ENCODE measurements at places on chromosomes 12 and 14. TPM values are rescaled to one million over a fixed set of nuclear protein-coding genes. Genes with fewer than 3 reads are reported as not detected.
A peak's percentile ranks its signal among the peaks of the same experiment; 100 is the strongest.

The STAC3 gene
- 5.3 TPM for total RNA-seq

The EML1 gene
- total RNA-seq, result not detected

- H3K27me3 ChIP-seq, result no peaks in the 10 kb centered on the region
- H3K27ac ChIP-seq, result no peak overlapping the region
- H3K36me3 ChIP-seq, result peaks cover 30% of the 10 kb centered on the region
- no peaks in the 10 kb centered on the region for H3K4me1 ChIP-seq
- no peak overlapping the region for H3K4me3 ChIP-seq
Observed at GRCh38 chr12:116726694-116727093, 11.2 kb downstream of the SPRING1 start.

The DLGAP5 gene
- total RNA-seq, result not detected

The BBOF1 gene
- total RNA-seq, result 3.4 TPM

The RPL41 gene
- total RNA-seq, result 4,738 TPM

DNA sequence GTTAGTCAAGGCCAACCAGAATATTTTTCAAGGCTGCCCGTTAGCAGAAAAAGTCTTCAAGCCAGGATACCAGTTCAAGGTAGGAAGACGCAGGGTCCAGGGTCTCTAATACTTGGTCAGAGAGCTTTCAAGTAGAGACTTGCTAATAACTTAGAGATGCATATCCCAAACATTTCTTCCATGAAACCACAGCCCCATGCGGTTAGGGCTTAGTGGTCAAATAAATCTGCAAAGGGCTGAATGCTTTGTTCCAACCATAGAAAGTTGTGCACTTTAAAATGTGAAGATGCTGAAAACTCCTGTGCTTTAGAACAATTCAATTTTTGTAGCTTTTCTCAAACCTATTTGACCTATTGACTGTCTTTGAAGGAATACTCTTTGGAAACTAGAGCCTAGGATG, 208.9 kb downstream of the PIK3C2G start:
- no peaks in the 10 kb centered on the region for H3K4me1 ChIP-seq
- DNase-seq, result no peak
- H3K4me3 ChIP-seq, result no peak overlapping the region
- H3K36me3 ChIP-seq, result no peaks in the 10 kb centered on the region
- no peak overlapping the region for H3K27ac ChIP-seq

The ACVRL1 gene
- not detected for total RNA-seq

The LALBA gene
- not detected for total RNA-seq

- no peak overlapping the region for H3K27ac ChIP-seq
- H3K27me3 ChIP-seq, result no peaks in the 10 kb centered on the region
- no peaks in the 10 kb centered on the region for H3K4me1 ChIP-seq
- peaks cover 2% of the 10 kb centered on the region for H3K36me3 ChIP-seq
- no peak for DNase-seq
- no peak overlapping the region for H3K4me3 ChIP-seq
Observed at GRCh38 chr12:26740991-26741390, 92.0 kb downstream of the ITPR2 start.

The PNP gene
- 42.0 TPM for total RNA-seq

- H3K36me3 ChIP-seq, result no peaks in the 10 kb centered on the region
- peaks cover 12% of the 10 kb centered on the region for H3K4me1 ChIP-seq
- DNase-seq, result peak; percentile 71
- no peak overlapping the region for H3K27ac ChIP-seq
Observed at GRCh38 chr14:94132285-94132887, 3.0 kb upstream of the IFI27L2 start.

The MYO1H gene
- total RNA-seq, result not detected

DNA sequence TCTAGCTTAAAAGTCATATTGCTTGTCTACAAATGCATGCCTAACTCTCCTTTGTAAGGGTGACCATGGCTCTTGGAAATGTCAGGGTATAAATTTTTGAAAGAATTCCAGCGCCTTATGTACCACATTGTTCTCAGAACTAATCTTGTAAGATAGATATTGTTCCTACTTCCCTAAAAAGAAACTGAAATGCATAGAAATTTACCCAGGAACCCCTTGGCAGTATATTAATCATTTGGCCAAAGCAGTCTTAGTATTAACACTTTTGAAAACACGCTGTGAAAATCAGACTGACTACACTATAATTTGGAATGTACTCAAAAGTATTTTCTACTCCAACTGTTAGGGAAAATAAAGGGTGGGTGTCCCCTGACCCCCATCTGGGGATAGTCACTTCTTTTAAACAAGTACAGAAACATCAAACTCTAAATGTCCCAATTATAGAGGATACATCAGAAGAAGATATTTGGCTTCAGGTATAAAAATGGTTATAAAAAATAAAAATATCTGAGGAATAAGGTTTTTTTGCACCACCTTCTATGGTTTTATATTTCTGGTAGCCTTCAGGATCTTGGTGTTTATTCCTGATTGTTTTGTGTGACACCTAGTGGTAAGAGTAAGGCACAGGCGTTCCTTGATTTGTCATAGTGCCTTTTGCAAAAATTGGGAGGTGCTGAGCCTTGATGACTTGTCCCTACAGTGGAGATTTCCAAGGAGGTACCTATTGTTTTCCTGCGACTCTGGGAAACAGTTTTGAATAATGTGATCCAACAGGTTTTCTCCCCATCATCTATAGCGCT, 2.2 kb upstream of the NFKBIA start:
- H3K36me3 ChIP-seq, result no peaks in the 10 kb centered on the region
- H3K27ac ChIP-seq, result no peak overlapping the region
- no peak overlapping the region for H3K4me3 ChIP-seq
- peaks cover 35% of the 10 kb centered on the region for H3K4me1 ChIP-seq

DNA sequence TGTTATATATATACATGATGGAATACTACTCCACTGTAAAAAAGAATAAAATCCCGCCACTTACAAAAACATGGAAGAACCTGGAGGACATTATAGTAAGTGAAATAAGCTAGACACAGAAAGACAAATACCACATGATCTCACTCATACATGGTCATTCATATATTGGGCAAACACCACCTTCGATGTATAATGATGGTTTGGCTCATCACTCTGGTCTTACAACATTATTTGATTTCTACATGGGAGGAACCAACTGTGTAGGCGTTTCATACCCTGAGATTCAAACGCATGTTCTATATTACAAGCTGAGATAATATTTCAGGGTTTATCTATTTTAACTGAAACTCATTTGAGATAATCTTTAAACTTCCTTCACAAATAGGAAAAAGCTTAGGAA, 48.3 kb downstream of the ABCD2 start:
- no peak overlapping the region for H3K4me3 ChIP-seq
- DNase-seq, result no peak
- H3K27me3 ChIP-seq, result no peaks in the 10 kb centered on the region
- H3K36me3 ChIP-seq, result no peaks in the 10 kb centered on the region
- H3K27ac ChIP-seq, result no peak overlapping the region

DNA sequence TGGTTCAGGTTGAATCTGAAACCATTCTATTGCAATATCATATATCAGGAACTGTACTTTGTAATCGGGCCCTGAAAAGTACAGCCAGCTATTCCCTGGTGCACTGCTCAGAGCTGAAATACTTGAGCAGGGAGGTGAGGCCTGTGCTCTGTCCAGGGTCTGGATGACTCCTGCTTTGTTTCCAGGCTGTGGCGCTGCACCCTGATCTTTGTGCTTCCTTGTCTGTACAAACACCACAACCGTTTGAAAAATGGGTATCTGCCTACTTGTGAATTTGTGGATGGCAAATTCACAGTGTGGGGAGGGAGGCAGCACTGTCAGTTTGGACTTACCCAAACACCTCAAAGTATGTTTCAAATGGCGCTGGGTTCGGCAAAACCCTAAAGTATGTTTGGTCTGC, 155.4 kb upstream of the FAR2 start:
- no peaks in the 10 kb centered on the region for H3K27me3 ChIP-seq
- no peaks in the 10 kb centered on the region for H3K36me3 ChIP-seq
- no peak overlapping the region for H3K27ac ChIP-seq
- H3K4me3 ChIP-seq, result no peak overlapping the region
- no peaks in the 10 kb centered on the region for H3K4me1 ChIP-seq

- H3K4me1 ChIP-seq, result no peaks in the 10 kb centered on the region
- H3K4me3 ChIP-seq, result no peak overlapping the region
- no peak overlapping the region for H3K27ac ChIP-seq
- no peaks in the 10 kb centered on the region for H3K27me3 ChIP-seq
Observed at GRCh38 chr12:87813476-87814234, 215.5 kb downstream of the C12orf50 start.

The DIP2B gene
- 45.5 TPM for total RNA-seq

The PTGER2 gene
- 0.32 TPM for total RNA-seq

DNA sequence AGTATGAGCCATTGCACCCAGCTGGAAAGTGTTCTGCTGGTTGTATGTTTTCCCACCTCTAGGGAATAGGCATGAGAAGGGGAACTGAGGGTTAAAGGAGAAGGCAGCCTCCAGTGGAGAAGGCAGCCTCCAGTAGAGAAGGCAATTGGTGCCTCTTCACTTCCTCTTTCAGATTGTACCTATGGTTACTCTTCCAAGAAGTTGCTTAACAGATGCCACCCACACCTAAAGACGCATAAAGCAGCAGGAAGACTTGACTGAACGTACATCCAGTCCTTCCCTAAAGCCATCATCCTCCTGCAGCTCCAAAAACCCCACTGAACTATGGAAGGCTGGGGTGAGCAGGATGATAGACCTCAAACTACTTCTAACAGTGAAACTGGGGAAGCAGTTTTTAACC, 13.1 kb downstream of the DPF3 start:
- no peak for DNase-seq
- peaks cover 13% of the 10 kb centered on the region for H3K4me1 ChIP-seq
- no peaks in the 10 kb centered on the region for H3K36me3 ChIP-seq
- no peak overlapping the region for H3K27ac ChIP-seq
- H3K27me3 ChIP-seq, result no peaks in the 10 kb centered on the region
- H3K4me3 ChIP-seq, result no peak overlapping the region

The KRT6C gene
- total RNA-seq, result not detected

GRCh38 chr12:88153959-88154358, 11.9 kb downstream of the TMTC3 start:
- no peaks in the 10 kb centered on the region for H3K27me3 ChIP-seq
- no peaks in the 10 kb centered on the region for H3K4me1 ChIP-seq
- H3K4me3 ChIP-seq, result no peak overlapping the region
- DNase-seq, result no peak
- H3K36me3 ChIP-seq, result peaks cover 7% of the 10 kb centered on the region
- H3K27ac ChIP-seq, result no peak overlapping the region

The SIX6 gene
- not detected for total RNA-seq

DNA sequence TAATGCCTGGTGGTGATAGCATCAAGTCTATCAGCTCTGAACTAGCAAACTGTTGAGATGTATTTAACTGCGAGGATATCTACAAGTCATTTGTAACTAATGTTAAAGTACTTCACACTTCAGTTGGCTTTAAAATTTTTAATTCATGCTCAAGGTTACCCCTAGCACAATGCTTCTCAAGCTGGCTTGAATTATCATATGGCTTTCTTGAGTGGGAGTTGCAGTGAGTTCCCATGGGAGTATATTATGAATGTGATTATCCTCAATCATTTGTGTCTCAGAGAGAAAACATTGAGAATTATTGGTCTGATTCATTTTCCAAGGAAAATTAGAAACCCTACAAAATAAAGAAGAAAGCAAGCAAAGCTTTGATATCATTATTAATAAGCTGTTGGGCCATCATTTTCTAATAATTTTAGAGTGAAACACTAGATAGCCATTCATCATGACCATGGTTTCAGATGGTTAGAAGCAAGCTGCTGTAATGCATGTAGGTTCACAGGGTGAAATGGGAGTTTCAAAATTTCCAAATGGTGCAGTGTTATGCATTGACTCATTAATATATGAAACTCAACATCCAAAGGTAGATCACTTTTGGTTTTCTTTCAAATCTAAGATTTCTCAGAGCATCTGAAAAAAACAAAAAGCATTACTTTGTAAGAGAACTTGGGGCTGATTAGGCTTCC, 11.8 kb upstream of the KRAS start:
- no peak overlapping the region for H3K27ac ChIP-seq
- peaks cover 9% of the 10 kb centered on the region for H3K4me1 ChIP-seq
- H3K27me3 ChIP-seq, result no peaks in the 10 kb centered on the region
- H3K36me3 ChIP-seq, result no peaks in the 10 kb centered on the region

GRCh38 chr12:24488906-24489619, 459.8 kb downstream of the BCAT1 start:
- H3K4me3 ChIP-seq, result no peak overlapping the region
- no peak overlapping the region for H3K27ac ChIP-seq
- peaks cover 10% of the 10 kb centered on the region for H3K4me1 ChIP-seq
- H3K36me3 ChIP-seq, result no peaks in the 10 kb centered on the region
- no peaks in the 10 kb centered on the region for H3K27me3 ChIP-seq

DNA sequence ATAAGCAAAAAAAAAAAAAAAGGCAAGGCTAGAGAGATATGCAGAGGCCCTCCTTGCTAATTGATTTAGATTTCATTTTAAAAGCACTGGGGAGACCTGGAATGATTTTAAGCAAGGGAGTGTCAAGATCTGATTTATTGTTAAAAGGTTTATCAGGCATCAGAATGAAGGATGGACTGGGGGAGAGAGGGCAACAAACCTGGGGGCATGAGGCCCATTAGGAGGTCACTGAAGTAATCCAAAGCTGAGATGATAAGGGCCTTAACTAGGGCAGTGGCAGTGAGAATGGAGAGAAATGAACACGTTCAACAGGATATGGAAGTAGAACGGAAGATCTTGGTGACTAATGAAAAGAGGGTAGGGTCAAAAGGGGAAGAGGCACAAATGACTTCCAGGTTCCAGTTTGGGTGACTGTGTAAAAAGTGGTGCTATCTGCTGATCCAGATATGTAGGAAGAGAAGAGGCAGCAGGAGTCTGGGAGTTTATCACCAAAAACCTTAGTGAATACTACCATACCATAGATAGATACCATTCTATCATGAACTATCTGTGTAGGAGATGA, 24.0 kb downstream of the KITLG start:
- no peak overlapping the region for H3K27ac ChIP-seq
- H3K4me1 ChIP-seq, result no peaks in the 10 kb centered on the region
- DNase-seq, result no peak

DNA sequence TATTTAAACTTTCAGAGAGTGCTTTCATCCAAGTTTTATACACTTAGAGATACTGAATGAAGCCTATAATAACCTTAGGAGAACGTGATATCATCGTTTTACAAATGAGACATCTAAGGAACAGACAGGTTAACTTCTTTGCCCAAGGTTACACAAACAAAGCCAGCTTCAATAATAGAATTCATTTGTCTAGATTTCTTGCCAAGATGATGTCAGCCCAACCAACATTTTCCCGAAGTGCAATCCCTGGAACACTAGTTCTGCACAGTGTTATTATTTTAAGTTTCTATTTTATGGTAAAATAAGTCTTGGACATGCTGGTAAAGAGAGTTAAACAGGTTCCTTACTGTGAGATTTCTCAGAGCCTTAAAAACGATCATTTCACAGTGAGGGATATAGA, 174.6 kb downstream of the SLC25A21 start:
- H3K4me3 ChIP-seq, result no peak overlapping the region
- no peaks in the 10 kb centered on the region for H3K36me3 ChIP-seq
- H3K27me3 ChIP-seq, result no peaks in the 10 kb centered on the region
- no peaks in the 10 kb centered on the region for H3K4me1 ChIP-seq
- no peak for DNase-seq
- H3K27ac ChIP-seq, result no peak overlapping the region

DNA sequence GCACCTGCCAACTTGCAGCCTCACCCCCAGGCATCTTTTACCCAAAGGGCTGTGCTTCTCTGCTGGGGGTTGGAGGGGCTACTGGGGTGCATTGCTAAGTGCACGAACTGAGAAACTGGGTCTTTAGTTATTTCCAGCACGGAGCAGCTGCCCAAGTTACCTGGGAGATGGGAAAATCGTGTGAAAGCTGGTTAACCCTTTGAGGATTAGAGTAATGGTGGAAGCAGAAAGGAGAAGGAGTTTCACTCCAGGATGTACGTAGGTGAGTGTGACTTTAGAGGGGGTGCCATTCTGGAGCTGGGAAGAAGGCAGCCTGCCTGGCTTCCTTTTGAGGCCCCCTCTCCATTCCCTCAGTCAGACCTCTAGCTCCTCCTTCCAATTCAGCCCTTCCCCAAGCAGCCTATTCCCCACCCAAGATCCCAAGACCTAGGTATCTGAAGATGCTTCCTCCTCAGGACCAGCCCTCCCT, 1.0 kb upstream of the ADCY6 start:
- DNase-seq, result no peak
- no peaks in the 10 kb centered on the region for H3K36me3 ChIP-seq
- H3K27me3 ChIP-seq, result peaks cover 6% of the 10 kb centered on the region
- peaks cover 14% of the 10 kb centered on the region for H3K4me1 ChIP-seq
- H3K27ac ChIP-seq, result no peak overlapping the region

All from B cell (primary cell).